H9 (cell line): ENCODE measurements at places on chromosomes 11 and 22. TPM values are rescaled to one million over a fixed set of nuclear protein-coding genes. Genes with fewer than 3 reads are reported as not detected.

GRCh38 chr11:34680918-34681586 is 60.2 kb downstream of the EHF start:
- no peak for DNase-seq

Gene ANKK1
- total RNA-seq, result 0.11 and 0.20 TPM in 2 replicates

- no peak for DNase-seq
These were observed 5.6 kb downstream of the MN1 start for GRCh38 chr22:27795696-27796517.

DNA sequence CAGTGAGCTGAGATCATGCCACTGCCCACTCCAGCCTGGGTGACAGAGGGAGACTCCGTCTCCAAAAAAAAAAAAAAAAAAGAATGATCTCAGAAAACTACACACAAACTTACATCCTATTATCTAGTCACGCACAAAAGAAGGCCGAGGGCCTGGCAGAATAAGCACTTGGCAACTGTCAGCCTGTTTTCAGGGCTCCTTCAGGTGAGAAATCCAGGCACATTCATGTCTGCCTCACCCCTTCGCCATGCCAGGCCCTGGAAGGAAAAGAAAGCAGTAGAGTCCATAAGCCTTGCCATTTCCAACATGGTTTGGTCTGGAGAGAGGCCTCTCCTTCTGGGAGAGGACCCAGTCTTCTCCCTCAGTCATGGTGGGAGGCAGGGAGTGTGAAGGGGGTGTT is 30.9 kb downstream of the C11orf58 start:
- no peak for DNase-seq
